IMR-90 (cell line): ENCODE measurements at places on chromosomes 5 and 9. TPM values are rescaled to one million over a fixed set of nuclear protein-coding genes. Genes with fewer than 3 reads are reported as not detected.

Gene SPINK6
- polyA plus RNA-seq: not detected in 2 replicates

Gene GPX3
- polyA plus RNA-seq: 1.0 and 1.3 TPM in 2 replicates

Gene STK10
- 17.8 and 18.5 TPM in 2 replicates for polyA plus RNA-seq

Gene KIF12
- polyA plus RNA-seq: 0.11 TPM in 1 of 2 replicates, not detected in the other

Gene F12
- polyA plus RNA-seq: 1.2 and 1.4 TPM in 2 replicates

Gene PITX1
- polyA plus RNA-seq: 29.8 and 41.9 TPM in 2 replicates

Gene CCDC183
- 0.29 and 0.44 TPM in 2 replicates for polyA plus RNA-seq

Gene PPP2R2B
- not detected in 2 replicates for polyA plus RNA-seq

Gene SLC4A9
- polyA plus RNA-seq: not detected in 2 replicates

Gene LPAR1
- 171 and 201 TPM in 2 replicates for polyA plus RNA-seq

Gene NEK6
- polyA plus RNA-seq: 110 and 112 TPM in 2 replicates

Gene PCDHAC1
- not detected in 2 replicates for polyA plus RNA-seq

Gene DNAH5
- polyA plus RNA-seq: 1.7 and 1.9 TPM in 2 replicates

Gene TMEM171
- polyA plus RNA-seq: 4.9 and 5.1 TPM in 2 replicates

GRCh38 chr9:81410201-81410600 lies 279.1 kb downstream of the TLE1 start:
- peak; percentile 91 for DNase-seq

DNA sequence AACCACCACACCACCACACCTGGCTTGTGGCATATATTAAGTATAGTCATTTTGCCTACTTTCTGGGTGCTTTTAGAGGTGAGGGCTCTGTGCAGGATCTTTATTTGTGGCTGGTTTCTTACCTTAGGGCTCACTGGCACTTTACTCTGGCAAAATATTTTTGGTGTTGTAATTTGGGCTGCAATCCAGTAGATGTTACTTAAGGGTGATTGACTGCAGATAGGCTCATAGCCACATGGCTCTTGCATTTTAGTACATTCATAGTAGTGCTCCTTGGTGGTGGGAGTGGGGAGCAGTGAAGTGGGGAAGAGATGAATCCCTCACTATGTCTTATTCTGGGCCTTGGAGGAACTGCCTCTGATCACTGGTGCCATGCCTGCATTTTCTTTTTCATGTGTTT lies 376.1 kb upstream of the GRIN3A start:
- DNase-seq: no peak

- peak; percentile 95 for DNase-seq
Measured at GRCh38 chr5:14105718-14106410, 37.3 kb upstream of the TRIO start.

DNA sequence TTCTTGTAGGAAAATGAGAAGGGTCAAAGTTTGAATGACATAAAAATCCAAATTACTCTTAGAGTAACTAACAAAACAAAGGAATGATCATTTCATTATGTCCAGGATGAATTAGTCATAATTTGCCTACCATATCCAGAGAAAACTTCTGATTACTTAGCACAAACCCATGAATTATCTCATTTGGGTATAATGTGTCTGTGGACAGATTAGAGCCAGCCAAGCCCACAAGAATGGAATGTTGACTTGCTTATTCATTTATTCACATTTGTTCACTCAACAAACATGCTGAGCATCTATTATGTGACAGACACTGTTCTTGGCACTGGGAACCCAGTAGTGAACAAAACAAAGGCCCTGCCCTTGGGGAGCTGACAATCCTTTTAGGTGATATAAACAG lies 87.4 kb downstream of the APBA1 start:
- DNase-seq: no peak

GRCh38 chr9:107898761-107899160 lies 409.2 kb upstream of the KLF4 start:
- no peak for DNase-seq

GRCh38 chr5:5953584-5954274 lies 424.6 kb downstream of the MED10 start:
- DNase-seq: no peak

DNA sequence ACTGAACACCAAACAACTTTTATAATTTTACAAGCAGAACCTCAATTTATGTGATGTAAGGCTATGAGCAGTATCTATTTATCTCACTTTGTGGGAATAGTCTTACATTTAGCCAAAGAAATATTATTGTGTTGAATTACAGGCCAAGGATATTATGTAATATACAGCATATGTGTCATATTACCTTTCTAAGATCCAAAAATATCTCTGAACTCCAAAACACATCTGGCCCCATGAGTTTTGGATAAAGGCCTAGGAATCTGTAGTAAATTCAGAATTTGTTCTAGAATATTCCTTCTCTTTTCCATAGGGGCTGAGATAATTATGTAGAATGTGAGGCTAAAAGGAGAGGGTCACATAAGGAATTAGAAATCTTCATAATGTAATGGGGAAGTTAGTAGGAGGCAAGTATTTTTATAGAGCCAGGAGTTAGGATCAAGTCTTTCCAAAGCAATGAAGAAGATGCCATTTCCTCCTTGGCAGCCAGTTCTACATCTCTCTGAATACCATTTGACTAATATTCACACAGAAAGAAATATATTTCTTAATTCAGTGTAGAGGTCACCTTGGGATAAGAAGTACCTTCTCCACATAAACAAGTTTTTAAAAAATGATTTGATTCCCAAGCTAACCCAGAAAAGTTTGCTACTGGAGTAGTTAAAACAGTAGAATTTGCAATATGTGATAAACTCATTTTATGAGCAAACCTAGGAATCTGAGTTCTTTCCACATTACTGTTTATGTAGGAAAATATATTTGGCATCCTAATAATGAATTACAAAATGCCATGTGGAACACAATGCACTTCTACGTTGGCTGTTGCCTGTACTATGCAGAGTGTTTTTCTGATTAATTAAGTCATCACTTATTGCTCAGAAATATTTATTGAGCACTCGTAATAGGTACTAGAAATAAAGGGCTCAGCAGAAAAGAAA lies 20.3 kb upstream of the GRAMD2B start:
- no peak for DNase-seq

- DNase-seq: peak; percentile 51
Measured at GRCh38 chr5:17216974-17217492, 398 bp upstream of the BASP1 start.

DNA sequence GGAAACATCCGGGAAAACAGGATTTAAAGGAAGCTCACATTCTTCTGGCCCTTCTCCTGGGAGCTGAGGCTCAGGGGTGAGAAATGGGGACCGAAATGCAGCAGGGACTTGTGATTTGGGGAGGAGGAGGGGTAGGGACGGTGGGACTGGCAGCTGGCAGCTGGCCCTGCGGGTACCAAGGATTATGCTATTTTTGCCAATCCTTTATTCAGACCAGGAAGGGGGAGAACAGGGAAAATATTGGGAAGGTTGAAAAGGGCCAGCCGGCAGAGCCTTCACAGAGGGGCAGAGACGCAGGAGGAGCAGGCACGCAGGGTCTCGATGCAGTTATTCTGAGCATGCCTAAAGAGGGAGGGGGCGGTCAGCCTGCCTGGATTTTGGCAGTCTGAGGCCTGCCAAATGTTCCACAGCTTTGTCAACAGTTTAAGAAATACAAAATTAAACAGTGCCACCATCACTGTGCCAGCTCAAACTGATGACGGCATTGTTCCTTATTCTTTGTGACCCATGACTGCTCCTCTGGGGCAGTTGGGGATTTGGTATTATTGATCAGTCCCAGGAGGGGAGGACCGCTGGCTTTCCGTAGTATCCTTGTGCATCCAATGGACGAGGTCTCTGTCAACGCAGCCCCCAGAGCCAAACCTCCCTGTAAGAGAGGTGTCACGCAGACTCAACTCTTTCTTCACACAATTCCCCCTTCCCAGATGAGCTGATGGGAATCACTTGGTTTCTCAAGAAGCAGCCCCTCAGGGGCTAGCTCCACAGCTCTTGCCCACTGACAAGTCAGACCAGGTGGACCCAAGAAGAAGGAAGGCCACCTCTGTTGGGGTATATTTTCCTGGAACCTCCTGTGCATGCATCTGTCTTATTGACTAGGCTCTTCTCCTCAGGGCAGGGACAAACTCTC lies 553.3 kb downstream of the BNC2 start:
- DNase-seq: no peak

- no peak for DNase-seq
Measured at GRCh38 chr5:29379619-29380018, 1813.9 kb upstream of the CDH6 start.

DNA sequence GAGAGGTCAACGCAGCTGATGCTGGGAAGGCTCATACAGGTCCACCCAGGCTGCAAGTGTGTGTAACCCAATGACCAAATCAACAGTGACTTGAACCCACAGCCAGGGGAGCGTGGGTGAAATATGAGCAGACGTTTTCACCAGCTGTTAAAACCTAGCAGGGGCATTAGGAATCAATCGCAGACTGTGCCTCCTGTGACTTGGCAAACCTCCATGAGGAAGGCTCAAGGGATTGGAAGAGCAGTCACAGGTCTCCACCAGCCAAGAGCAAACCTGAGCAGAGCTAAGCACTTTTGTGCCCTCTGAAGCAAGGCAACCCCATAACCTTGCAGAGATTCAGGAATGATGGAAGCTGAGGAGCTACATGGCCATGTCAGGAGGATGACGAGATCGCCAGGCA lies 25.5 kb downstream of the INSYN2B start:
- DNase-seq: no peak

GRCh38 chr5:10620346-10620745 lies 56.5 kb downstream of the ANKRD33B start:
- no peak for DNase-seq

GRCh38 chr9:121500165-121500478 lies 478 bp upstream of the GGTA1 start:
- no peak for DNase-seq

- peak; percentile 16 for DNase-seq
Measured at GRCh38 chr5:178630475-178630930, 3.7 kb upstream of the CLK4 start.

- DNase-seq: no peak
Measured at GRCh38 chr5:158017469-158017868, 158.5 kb upstream of the CLINT1 start.

- no peak for DNase-seq
Measured at GRCh38 chr5:149782895-149783586, 52.9 kb downstream of the PPARGC1B start.

GRCh38 chr5:157857816-157858526 lies 974 bp downstream of the CLINT1 start:
- peak; percentile 21 for DNase-seq

DNA sequence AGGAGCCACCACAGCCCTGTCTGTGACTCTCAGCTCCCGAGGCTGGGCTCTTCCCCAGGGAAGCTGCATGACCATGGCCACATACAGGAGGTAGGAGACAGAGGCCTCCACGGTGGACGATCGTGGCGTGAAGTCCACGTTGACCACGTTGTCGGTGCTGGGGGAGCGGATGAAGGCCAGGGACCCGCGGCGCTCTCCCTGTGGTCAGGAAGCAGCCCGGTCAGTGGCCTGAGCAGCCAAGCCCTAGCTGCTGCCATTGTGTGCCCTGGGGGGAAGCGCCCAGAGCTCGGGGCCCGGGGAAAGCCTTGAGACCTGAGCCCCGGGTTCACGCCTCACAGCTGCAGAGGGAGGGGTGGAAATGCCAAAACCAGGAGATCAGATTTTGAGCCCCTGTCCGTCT lies 34.3 kb downstream of the EXOC3 start:
- no peak for DNase-seq

GRCh38 chr5:171595801-171596231 lies 176.4 kb downstream of the FGF18 start:
- peak; percentile 92 for DNase-seq

DNA sequence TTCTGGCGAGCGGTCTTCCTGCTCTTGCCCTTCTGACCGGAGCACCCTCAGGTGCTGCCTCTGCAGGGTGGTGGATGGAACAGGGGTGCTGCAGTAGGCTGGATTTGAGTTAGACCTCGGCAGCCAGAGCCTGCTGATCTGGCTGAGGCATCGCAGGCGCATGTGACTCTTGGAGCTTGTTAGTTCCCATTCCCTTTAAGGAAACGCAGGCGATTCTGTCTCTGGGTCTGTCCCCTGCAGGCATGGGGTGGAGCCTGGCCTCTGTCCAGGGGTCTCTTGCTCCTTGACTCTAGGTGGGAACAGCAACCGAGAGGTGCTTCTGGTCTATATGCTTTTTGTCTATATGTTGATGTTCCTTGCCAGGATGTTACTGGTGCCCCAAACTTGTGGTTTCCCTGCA lies 3.1 kb downstream of the WNK2 start:
- no peak for DNase-seq

DNA sequence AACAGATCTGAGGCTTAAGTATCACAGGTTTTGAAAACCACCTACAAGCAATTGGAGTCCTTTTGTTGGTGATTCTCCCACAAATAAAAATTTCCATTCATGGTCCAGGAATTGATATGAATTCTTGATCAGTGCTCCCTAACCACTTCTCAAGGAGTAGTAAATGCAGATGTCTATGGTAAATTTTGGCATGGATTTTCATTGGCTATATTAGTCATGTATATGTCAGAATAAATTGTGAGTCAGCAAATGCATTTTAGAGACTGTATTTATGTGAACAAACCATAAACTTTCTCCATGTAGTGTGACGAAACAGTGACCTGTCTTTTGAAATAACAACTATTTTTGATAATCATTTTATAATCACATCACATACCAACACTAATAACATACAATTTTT lies 611.1 kb downstream of the HTR1A start:
- DNase-seq: no peak
